ENCODE measurements at places on chromosomes 16 and 17. TPM values are rescaled to one million over a fixed set of nuclear protein-coding genes. Genes with fewer than 3 reads are reported as not detected.

DNA sequence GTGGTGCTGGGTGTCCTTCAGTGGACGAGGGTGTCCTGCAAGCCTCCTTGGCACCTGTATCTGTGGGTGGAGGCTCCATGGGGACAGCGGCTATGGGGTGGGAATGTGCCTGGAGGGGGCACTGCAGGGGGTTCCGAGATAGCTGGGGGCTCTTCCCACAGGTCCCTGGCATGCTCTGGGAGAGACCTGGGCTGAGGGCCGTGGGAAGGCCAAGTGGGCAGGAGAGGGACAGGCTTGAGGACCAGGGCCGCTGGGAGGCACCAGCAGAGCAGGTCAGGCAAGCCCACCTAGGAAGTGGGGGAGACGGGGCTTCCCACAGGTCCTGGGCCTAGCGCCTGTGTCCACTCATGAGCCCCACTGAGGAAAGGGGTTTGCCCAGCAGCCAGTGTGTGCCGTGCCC, 9.7 kb downstream of the LRRC75A start:
- no peak overlapping the region for H3K27ac ChIP-seq
- H3K36me3 ChIP-seq, result no peaks in the 10 kb centered on the region
- DNase-seq, result no peak
- no peaks in the 10 kb centered on the region for H3K27me3 ChIP-seq

DNA sequence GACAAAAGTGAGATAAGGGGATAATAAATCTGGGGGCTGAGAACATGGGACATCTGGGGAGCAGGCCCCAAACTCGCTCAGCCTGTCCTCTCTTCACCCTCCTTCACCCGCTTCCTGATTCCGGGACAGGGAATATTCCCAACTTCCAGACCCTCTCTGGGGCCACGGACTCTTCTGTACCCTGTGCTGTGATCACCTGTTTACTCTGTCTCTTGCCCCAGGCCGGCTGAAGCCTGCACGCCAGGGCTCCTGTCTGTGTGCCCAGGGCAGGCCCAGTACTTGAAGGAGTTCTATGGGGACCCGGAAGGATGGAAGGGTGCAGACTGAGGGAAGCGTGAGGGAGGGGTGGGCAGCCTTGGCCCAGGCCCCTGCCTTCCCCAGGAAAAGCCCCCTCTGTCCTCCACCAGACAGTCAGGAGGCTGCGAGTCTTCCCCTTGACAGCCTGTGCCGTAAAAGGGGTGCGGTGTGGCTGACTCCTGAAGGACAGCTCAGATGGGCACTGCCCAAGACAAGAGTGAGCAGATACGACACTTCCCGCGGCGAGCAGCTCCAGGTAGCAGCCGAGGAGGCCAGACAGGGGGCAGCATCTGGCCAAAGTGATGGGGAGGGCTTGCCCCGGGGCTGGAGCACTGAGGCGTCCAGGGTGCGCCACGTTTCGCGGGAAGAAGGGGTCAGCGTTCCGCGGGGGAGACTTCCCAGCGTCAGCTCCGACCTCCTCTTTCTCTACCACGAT, 1.0 kb upstream of the CCNF start:
- no peaks in the 10 kb centered on the region for H3K4me1 ChIP-seq
- H3K36me3 ChIP-seq, result peaks cover 4% of the 10 kb centered on the region
- H3K27ac ChIP-seq, result peak overlapping the region; percentile 78
- no peaks in the 10 kb centered on the region for H3K27me3 ChIP-seq
- peak overlapping the region; percentile 96 for H3K4me3 ChIP-seq
- DNase-seq, result peak; percentile 73

- no peak overlapping the region for H3K27ac ChIP-seq
- no peaks in the 10 kb centered on the region for H3K4me1 ChIP-seq
- H3K4me3 ChIP-seq, result no peak overlapping the region
- DNase-seq, result no peak
Measured at GRCh38 chr17:13583996-13584700, 17.6 kb downstream of the HS3ST3A1 start.

GRCh38 chr16:59324462-59324861, 590.3 kb upstream of the GOT2 start:
- no peak overlapping the region for H3K27ac ChIP-seq
- no peaks in the 10 kb centered on the region for H3K27me3 ChIP-seq
- DNase-seq, result no peak
- no peaks in the 10 kb centered on the region for H3K36me3 ChIP-seq
- H3K4me3 ChIP-seq, result no peak overlapping the region

DNA sequence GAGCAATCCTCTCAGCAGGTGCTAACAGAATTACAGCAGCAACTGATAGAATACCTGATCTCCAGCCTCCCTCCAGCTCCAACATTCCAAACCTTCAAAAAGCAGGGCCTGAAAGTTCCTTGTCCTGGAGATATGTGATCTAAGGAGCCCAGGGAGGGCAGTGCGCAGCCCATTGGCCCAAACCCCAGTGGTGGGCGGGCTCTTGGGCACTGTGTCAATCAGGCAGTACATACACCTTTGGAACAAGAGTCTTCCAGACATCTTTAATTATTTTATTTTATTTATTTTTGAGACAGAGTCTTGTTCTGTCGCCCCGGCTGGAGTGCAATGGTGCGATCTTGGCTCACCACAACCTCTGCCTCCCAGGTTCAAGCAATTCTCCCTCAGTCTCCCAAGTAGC, 24.2 kb downstream of the SLC12A3 start:
- DNase-seq, result no peak
- no peaks in the 10 kb centered on the region for H3K27me3 ChIP-seq
- no peak overlapping the region for H3K4me3 ChIP-seq

Gene FBXO39
- not detected for total RNA-seq

Gene RHBDF1
- 19.4 TPM for total RNA-seq

All from Peyer's patch (tissue), 4 donors.